SK-N-MC (cell line): ENCODE measurements at places on chromosomes 11 and 22.
A peak's percentile ranks its signal among the peaks of the same experiment; 100 is the strongest.

- DNase-seq = no peak
These were observed 61.8 kb downstream of the ST3GAL4 start for GRCh38 chr11:126417091-126417862.

DNA sequence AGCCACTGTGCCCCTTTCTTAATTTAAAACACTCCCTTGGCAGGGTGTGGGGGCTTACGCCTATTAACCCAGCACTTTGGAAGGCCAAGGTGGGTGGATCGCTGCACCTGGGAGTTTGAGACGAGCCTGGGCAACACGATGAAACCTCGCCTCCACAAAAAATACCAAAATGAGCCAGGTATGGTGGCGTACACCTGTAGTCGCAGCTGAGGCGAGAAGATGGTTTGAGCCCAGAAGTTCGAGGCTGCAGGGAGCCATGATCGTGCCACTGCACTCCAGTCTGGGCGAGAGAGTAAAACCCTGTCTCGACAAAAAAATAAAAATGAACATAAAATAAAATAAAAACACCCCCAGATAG, 45.0 kb downstream of the LINC01488 start:
- DNase-seq = no peak

GRCh38 chr22:50084080-50084477, 1.1 kb downstream of the MLC1 start:
- DNase-seq = no peak

DNA sequence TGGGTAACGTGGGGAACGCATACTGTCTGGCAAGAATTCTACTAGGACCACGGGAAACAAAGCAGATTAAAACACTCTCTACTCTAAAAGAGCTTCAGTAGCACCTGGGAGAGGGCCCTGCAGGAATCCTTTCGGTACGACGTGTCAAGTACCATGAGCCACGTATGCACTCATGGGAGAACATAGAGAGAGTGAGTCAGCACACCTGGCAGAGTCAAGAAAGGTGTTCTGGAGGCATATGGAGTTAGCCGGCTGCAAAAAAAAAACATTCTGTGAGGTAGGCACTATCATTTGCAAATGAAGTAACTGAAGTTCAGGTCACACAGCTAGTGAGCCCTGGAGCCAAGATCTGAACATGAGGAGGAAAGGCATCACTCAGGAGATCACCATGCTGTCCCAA, 71.1 kb upstream of the BID start:
- DNase-seq = no peak

- DNase-seq = no peak
These were observed 942 bp upstream of the RPS6KA4 start for GRCh38 chr11:64357904-64358535.

DNA sequence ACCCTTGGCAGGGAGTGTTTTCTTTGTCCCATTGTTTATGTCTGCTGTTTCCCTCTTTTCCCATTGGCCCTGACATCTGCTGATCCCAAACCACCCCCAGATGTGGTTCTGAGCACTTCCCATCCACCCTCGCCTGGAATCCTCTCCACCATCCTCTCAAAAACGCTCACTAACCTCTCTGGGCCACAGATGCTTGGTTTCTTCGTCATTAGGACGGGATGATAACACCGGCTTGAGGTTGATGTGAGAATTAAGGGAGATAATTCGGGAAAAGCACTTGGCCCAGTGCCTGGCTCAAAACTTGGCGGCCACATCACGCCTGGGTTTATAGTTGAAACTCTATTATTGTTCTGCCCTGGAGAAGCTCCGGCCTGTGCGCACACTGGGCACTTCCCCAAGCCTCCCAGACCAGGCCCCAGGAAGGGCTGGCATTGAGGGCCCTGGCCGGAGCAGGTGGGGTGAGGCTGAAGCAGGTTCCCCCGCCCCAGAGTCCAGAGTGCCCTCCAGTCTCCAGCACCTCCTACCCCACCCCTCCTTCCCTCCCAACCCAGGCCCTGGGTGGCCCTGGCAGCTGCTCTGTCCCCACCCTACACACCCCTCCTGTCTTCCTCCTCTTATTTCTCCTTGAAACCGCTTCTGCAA, 63.7 kb downstream of the CYTH4 start:
- DNase-seq = no peak

GRCh38 chr11:15905366-15906104, 450.8 kb downstream of the SOX6 start:
- no peak for DNase-seq

- no peak for DNase-seq
These were observed 16.9 kb downstream of the TSPAN4 start for GRCh38 chr11:859394-860131.

DNA sequence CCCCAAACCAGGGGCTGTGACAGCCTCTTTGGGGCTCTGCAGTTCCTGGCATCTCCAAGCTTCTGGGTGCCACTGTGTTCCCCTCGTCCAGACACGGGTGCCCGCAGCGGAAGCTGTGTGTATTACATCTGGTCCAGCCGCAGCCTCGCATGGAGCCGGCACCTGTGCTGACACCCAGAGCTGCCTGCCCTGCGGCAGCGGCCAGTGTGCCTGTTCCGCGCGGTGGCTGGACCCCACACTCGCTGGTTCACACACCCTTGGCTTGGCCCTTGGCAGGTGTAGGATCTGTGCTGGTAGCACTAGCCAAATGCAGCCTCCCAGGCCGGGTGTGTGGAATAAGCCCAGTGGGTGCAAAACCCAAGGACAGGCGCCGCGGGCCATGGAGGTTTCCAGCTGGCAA, 24.5 kb upstream of the RNASEH2C start:
- no peak for DNase-seq

DNA sequence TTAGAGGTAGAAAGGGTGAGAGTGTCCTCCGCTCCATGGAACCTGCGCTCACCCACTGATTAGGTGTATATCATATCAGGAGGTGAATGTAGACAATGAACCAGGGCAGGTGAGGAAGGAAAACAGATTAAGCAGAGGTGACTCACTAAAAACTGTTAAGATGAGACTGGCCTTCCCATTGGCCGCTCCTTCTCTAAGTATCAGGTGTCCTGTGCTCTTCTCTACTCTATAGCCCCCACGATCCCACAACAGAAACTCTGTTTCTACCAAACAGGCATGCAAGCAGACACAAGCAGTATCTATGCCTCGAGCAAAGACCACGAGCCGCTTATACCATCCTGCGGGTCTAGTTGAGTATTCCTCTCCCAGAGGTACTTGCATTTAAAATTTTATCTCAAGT, 103.1 kb downstream of the SNX19 start:
- DNase-seq = no peak

GRCh38 chr11:68840661-68841653, 759 bp downstream of the CPT1A start:
- DNase-seq = no peak

- no peak for DNase-seq
These were observed 1.2 kb downstream of the KBTBD4 start for GRCh38 chr11:47577460-47578041.

- no peak for DNase-seq
These were observed 157.7 kb upstream of the MTMR2 start for GRCh38 chr11:96081561-96081960.

DNA sequence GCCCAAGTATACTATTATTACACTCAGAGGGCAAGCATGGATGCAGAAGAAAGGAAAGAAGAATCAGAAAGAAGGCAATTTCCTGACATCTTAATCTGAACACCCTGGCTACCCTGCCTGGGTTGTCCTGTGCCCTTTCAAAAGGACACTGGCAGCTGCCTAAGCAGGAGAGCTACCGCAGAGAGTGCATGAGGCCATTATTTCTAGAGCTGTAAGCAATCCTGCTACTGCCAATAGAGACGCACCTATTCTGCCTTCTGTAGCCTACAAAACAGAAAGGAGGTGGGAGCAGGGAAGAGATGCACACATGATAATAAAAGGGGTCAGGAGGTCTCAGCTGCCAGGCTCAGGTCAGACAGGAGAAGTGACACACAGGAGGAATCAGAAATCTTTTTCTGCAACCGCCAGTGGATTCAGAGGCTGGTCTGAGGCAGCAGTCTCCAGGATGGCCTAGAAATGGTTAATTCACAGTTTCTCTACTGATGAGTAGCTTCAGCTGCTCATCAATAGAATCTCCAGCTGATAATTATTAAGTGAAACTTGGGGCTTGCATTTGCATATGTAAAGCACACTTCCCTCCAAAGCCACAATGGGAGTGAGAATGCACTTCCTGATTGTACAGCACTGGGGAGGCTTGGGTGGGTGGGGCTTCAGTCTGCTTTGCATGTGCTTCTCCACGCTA, 253.9 kb downstream of the LARGE1 start:
- no peak for DNase-seq

GRCh38 chr11:45021001-45021400, 70.3 kb upstream of the TP53I11 start:
- DNase-seq = no peak

DNA sequence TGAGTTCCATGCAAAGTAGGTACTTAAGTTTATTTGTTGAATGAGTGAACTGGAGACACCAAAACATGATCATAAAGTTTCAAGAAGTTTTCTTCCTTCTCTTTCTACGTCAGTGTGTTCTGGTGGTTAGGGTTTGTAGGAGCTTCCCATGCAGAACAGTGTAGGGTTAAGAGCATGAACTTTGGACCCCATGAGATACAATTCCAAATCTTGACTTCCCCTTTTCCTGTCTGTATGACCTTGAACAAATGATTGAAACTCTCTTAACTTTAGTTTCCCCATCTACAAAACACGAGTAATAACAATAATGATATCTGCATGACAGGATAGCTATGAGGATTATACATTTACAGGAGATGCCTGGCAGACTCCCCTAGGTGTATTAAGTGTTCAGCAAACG, 41.0 kb upstream of the TENM4 start:
- no peak for DNase-seq

DNA sequence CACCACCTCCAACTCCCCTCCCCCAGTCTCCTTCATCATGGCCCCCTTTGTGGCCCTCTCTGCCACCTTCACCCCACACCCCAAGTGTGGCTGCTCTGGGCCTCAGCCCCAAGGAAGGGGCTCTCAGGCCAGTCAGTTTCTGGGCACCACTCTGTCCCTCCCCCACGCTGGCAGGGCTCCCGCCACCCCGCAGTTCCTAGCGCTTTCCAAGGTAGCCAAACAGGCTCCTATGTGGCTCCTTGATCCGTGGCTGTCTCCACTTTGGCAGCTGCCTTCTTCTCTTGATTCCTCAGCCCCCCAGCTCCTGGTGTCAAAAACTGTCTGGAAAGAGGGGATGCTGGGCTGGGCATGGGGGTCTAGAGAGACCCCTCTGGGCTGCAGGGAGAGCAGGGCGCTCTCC, 10.4 kb upstream of the CACNA1I start:
- no peak for DNase-seq

DNA sequence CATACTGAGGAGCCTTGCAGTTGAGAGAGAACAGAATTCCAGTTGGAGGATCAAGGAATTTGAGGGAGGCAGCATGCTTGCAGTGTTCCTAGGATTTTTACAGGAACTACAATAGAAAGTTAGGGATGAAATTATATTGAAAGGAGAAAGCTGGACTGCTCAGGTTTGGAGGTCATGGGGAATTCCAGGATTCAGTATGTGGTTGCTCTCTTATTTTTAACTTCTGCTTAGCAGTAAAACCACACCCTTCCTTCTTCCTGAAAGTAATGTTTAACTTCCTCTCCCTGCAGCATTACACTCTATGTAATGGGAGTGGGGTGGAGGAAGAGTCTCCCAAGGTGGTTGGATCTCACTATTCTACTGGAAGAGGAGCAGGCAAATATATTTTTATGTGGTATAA, 31.3 kb downstream of the CTNND1 start:
- peak; percentile 40 for DNase-seq

- DNase-seq = no peak
These were observed 1.1 kb downstream of the SCN2B start for GRCh38 chr11:118175031-118175992.

- no peak for DNase-seq
These were observed 45.6 kb downstream of the TRMU start for GRCh38 chr22:46381142-46381541.

- no peak for DNase-seq
These were observed 18.4 kb upstream of the LDHA start for GRCh38 chr11:18375941-18376340.

DNA sequence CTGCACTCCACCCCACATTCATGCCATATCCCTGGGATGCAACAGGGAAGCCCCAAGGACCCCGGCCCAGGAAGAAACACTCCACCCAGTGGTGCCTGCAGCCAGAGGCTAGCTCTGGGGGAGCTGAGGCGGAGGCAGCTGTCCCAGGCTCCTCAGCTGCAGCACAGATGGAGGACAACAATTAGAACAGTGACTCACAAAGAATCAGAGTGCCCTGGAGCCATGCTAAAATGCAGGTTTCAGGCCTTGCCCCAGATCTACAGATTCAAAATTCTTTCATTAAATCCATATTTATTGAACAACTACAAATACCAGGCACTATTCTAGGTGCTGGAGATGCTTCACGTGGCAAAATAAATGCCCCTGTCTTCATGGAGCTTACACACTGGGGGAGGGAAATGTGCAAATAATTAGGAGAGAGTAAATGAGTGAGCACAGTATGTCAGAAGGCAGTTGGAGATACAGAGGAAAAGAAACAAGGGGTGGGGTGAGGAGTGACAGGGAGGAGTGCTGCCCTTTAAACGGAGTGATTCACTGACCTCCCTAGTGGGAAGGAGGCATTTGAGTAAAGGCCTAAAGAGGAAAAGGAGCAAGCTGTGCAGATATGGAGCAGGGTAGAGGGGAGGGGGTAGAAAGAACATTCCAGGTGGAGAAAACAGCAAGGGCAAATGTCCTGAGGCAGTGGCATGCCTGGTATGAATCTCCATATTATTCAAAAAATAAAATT, 73.3 kb upstream of the CSNK2A3 start:
- DNase-seq = no peak

GRCh38 chr11:94326947-94327346, 22.6 kb downstream of the IZUMO1R start:
- no peak for DNase-seq

DNA sequence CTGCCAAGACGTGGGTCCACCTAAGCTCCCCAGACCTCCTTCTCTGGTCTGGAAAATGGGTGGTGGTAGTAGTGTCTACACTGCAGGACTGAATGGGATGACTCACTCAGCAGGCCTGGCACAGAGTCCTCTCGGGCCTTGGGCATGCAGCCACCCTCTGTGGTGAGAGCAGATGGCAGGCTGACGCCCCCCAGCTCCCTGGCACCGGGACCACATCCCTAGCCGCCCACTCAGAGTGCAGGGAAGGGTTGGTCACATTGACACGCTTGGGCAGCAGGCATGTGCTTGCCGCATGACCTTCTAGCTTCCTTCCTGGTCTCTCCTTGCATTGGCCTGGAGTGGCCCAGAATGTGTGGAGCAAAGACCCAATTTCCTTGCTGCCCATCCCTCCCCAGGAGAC, 30.7 kb upstream of the PRODH start:
- no peak for DNase-seq

DNA sequence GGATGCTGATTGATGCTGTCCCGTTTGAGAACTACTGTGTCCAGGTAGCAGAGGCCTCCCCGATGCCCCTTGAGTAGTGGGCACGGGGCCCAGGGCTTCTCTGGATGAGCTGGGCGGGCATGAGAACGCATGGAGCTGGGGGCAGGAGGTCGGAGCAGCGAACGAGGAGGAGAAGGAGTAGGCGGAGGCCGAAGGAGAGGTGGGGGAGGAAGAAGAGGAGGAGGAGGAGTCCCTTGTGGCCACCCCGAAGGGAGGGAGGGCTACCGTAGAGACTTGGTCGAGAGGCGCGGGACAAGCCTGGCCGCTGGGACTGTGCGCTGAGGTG, 62.9 kb downstream of the CRYBB2 start:
- DNase-seq = no peak
